ENCODE measurements at places on chromosomes 5 and 9.

DNA sequence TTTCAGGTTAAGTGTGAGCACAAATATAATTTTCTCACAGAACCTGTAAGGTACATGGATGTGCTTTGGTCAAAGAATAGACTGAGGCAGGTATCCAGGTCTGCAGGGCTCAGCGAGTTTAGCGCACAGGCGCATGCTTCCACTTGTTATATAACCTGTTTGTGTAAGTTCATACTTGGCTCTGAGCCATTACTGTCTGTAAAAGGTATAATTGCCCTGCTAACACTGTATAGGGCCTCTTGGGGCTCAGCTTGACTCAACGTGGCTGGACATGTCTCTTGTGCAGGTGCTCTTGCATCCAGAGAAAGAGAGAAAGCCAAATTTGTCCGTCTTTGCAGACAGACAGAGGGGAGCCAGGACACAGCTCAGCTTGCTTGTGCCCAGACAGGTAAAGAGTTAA lies 759.6 kb downstream of the MTRR start:
- no peak for DNase-seq

GRCh38 chr9:135739271-135740220 lies 37.6 kb downstream of the KCNT1 start:
- DNase-seq = no peak

DNA sequence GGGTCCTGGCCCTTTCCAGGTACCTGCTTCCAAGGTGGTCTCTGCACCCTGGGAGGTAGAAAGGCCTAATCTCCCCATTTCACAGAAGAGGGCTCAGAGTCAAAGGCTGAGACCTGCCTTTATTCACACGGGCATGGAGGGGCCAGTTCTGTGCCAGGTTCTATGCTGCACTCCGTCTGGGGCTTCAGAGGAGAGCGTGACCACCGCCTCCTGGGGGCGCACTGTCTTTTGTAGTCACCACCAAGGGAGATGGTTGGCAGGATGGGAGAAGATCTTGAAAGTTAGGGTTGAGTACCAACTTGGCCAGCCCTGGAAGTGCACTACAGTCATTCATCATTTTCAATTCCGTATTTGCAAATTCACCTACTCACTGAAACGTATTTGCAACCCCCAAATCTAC lies 23.7 kb upstream of the PRDM12 start:
- no peak for DNase-seq

- no peak for DNase-seq
These were observed 76.6 kb upstream of the SSBP2 start for GRCh38 chr5:81827500-81827899.

GRCh38 chr5:122743261-122743660 lies 31.6 kb upstream of the SNX2 start:
- DNase-seq = no peak

DNA sequence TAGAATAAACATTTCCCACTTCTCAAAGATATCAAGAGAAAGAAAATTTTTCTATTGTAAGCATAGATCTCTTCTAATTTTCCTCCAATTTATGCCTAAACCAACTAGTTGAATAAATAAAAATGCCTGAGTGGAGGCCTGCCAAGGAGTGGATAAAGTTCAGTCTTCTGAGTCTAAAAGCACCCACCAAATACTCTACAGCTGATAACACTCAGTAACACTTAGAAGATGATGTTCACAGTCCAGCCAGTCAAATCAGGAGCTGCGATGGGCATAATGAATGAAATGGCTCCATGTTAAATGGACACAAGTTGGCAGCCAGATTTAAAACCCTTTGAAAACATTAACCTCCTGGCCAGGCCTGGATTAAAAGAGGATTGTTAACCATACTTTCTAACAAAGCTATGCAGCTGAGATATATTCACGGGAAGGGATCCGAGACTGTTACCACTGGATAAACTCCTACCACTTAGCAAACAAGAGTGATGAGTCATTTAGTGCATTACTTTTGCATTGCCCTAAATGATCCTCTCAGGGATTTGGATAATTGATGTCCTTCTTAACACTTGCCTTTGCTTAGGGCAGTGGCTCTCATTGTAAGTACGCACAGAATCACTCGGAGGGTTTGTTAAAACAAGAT lies 63.7 kb upstream of the CCDC112 start:
- DNase-seq = no peak

GRCh38 chr9:134360897-134361296 lies 34.6 kb downstream of the RXRA start:
- DNase-seq = peak; percentile 71

DNA sequence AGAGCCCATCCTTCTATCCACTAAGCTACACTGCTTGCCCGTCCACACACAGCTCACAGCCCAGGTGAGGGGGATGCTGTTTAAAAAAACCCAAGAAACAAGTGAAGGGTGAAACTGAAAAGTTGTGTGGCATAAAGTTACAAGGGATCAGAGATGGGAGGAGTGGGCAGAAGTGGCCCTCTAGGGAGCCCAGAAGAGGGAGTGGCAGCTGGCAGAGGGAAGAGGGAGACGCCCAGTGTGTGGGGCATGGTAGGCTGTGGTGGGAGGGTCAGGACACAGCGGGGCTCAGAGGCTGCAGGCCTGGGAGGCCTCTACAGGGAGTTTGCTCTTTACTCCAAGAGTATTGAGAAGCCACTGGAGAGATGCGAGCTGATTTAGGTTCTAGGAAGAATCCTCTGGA lies 30.1 kb upstream of the HRH2 start:
- DNase-seq = no peak

GRCh38 chr5:113215401-113216060 lies 219.3 kb downstream of the TSSK1B start:
- no peak for DNase-seq

- DNase-seq = no peak
These were observed 223.0 kb downstream of the GABBR2 start for GRCh38 chr9:98485706-98486105.

DNA sequence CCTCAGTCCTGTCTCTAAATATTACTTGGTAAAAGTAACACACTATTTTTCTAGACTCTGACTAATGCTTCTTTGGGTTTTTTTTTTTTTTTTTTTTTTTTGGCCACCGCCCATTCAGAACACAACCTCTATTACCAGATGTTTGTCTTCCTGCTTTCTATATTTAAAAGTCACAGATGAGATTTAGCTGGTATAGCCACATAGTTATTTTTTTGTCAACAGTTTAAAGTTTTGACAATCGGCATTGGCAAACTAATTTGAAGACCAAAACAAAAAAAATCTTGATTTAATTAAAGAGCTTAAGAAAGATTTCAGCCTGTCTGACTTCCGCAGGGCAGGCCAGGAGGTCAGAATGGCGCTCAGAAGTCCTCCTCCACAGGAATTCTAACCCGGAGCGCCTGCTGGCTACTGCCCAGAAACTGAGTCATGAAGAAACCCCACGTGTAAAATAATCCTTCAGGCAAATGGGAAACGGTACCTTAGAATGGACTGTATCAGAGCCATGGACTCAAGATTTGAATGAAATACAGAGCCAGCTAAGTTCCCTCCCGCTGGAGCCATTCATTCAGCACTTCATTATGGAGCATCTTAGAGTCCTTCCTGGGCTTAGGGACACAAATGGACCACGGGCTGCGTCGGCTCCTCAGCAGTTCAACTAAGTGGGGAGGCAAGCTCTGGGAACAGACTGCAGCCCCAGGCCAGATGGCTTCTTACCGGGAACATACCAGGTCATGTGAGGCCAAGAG lies 55.6 kb downstream of the PTPDC1 start:
- DNase-seq = peak; percentile 98

DNA sequence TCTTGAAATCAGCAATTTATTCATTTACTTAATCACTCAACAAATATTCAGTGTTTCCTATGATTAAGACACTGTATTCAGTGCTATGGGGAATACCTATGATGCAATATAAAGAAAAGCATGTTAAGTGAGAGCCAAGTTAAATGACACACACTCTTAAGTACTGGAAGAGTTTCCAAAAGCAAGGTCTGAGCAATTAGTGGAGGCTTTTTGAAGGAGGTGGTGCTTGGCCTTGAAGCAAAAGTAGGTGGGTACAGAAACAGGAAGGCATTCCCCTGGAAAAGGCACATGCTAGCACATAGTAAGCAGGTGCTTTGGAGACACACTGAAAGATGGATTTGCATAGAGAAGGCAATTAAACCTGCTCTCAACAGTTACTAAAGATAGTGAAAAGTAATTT lies 4.0 kb downstream of the TSLP start:
- DNase-seq = peak; percentile 83

DNA sequence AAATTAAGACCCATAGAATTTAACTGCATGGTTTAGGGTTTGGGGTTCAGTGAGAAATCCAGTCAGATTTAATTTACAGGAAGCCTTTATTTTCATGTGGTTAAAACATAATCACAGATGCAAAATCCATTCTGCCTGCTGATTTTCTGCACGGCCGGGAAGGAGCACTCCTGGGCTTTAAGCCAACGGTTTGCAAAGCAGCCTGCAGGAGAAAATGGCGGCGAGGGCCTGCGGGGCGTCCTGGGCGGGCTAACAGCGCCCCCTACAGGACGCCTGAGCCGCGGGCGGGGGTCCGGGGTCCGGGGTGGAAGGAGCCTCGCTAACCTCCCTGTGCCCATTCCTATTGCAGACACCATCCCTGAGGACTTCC lies 47.6 kb downstream of the THBS4 start:
- peak; percentile 80 for DNase-seq

DNA sequence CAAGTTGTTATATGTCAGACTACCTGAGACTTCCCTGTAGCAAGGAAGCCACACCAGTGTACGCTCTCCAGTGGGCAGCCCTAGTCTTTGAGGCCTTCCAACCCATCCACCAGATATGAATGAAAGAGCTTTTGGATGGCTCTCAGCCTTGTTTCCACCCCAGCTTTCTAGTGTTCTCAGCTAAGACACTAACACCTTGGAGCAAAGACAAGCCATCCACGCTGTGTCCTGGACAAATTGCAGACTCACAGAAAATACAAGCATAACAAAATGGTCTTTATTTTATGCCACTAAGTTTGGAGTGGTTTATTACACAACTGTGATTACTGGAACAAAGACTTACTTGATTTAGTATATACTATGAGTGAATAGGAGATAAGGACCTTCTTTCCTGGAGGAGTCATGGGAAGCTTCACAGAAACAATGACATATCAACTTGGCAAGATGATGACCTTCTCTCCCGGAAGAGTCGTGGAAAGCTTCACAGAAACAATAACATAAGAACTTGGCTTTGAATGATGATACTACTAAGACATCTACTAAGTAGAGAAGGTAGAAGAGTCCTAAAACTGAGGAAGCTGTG lies 134.0 kb upstream of the VCAN start:
- no peak for DNase-seq

GRCh38 chr5:6370580-6370979 lies 7.8 kb downstream of the MED10 start:
- DNase-seq = no peak

- no peak for DNase-seq
These were observed 49.4 kb downstream of the SMC2 start for GRCh38 chr9:104143550-104143910.

GRCh38 chr5:2670940-2671339 lies 80.5 kb downstream of the IRX2 start:
- no peak for DNase-seq

DNA sequence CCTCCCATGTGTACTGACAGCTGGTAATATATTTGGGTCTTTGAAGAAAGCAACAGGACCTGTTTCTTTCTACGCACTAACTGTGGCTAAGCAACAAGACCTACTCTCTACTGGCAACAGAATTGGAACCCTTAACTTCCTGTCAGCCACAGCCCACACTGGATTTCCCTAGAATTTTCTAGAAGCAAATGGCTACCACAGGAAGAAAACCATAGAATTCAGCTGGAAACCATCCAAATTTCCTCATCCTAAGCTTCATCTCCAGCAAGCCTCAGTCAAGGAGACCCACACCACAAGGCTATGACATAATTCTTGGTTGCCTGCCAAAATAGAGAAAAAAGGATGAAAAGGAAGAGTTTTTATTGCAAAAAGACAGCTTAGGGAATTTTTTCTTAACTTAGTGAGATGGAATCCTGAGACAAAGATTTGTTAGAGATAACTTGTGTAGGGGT lies 171.8 kb upstream of the TNC start:
- no peak for DNase-seq

DNA sequence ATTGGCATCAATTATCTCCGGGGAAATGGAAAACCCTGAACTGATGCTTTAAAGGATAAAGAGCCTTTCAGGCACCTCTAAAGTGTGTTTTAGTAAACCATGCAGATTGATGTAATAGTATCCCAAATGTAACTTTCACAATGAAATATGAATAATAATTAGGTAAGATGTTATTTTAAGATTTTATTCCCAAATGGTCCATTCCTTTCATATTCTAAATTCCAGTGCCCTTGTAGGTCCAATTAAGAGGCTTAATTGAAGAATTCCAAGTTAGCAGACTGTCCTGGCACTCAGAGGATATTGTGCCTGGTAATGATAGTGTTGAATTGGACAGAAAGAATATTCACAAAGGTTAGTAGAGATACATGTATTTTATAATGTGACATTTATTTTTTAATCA lies 352.5 kb upstream of the NUDT12 start:
- DNase-seq = no peak

DNA sequence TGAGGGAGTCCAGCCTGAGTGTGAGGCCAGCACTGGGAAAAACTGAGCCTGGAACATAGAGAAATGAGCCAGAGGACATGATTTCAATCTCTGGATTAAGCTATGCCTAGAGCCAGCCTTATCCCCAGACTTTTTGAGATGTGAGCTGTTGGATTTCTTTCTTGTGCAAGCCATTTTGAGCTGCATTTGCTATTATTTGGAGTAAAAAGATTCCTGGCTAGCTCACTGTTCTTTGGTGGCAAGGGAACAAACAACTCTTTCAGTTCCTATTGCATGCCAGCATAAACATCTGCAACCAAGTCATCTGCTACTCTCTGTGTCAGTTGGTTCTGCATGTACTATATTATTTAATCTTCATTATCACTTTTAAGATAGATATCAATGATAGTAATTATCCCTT lies 70.1 kb upstream of the MAN2A1 start:
- no peak for DNase-seq

DNA sequence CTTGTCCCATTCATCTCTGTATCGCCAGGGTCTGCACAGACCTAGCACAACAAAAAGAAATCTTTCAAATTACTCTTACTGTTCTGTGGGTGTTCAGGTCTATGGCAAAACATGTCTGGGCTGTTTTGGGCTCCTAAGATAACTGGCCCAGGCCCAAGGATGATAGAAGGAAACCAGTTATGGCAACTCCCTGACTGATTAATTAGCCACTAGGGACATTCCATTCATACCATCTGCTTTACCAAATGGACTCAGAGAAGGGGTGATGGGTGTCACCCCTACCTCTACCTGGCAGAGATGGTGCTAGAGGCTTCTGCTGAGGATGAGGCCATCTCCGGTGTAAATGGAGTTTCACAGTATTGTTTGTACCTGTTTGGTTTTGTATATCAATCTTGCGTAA lies 1.9 kb downstream of the SLC31A2 start:
- peak; percentile 98 for DNase-seq

- DNase-seq = peak; percentile 38
These were observed 553.8 kb downstream of the PTPRD start for GRCh38 chr9:10059044-10059443.
